SK-MEL-5 (cell line): ENCODE measurements at places on chromosomes 13 and 19.
A peak's percentile ranks its signal among the peaks of the same experiment; 100 is the strongest.

DNA sequence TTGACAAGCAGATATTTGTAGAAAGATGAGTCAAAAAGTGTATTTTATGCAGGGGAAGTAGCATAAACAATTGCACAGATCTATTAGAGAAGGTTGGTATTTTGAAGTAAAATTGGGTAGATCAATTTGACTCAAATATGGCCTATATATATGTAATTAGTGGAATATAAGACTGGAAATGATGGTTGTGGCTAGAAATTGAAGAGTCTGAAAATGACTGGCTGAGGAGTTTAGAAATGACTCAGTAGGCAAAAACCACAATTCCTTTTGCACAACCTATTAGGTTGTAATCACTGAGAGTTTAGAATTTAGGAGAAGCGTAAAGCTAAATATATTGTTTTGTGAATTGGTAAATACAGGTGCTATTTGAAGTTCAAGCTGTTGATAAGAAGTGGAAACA lies 622.6 kb upstream of the PCDH20 start:
- DNase-seq: no peak

DNA sequence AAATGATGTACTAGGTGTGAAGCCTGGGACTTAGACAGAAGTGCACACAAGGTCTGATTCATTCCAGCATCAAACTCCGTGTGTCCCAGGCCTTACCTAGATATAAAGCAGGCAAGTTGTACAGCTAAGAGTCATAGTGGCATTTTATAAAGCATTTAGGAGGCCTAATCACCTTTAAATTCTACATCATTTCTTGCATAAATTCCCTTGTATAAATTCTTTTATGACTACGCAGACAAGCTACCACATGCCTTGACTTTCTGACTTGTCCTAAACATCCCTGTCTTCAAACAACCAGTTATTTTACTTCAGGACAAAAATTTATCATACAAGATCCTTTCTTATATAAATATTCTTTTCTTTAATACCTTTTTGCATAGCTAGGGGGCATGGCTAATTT lies 22.5 kb downstream of the TMEM255B start:
- no peak for DNase-seq

GRCh38 chr19:23095418-23095817 lies 21.4 kb upstream of the ZNF730 start:
- DNase-seq: no peak

- no peak for DNase-seq
Measured at GRCh38 chr19:3801412-3802096, 15.4 kb upstream of the MATK start.

GRCh38 chr13:74162782-74163181 lies 28.6 kb upstream of the KLF12 start:
- DNase-seq: no peak

- no peak for DNase-seq
Measured at GRCh38 chr19:33287927-33288326, 14.4 kb downstream of the CEBPA start.

- DNase-seq: no peak
Measured at GRCh38 chr19:3494051-3494450, 6.4 kb downstream of the DOHH start.

GRCh38 chr19:33399081-33399744 lies 25.7 kb downstream of the CEBPG start:
- no peak for DNase-seq

- peak; percentile 56 for DNase-seq
Measured at GRCh38 chr19:18940769-18941627, at the start of gene HOMER3. HOMER3 (minus strand) TSS chr19:18941217; CDS start chr19:18938982, 2,235 bp downstream.

DNA sequence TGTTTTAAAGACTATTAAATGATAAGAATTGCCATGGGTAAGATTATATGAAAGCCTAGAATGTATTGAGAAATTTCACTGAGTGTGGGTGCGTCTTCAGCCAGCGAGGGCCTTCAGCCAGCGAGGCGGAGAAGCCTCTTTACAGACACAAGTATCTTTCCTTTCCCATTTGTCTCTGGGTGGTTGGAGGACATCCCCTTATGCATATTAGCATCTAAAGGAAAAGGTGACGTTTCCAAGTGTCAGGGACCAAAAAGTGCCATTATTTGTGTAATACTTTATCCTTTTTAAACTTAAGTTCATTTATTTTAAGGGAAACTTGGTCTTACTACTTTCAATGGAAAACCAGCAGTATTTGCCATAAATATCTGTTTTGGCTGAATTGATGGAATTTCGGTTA lies 22.2 kb downstream of the SMARCA4 start:
- no peak for DNase-seq

GRCh38 chr19:49904136-49904535 lies 7.4 kb upstream of the IL4I1 start:
- no peak for DNase-seq

DNA sequence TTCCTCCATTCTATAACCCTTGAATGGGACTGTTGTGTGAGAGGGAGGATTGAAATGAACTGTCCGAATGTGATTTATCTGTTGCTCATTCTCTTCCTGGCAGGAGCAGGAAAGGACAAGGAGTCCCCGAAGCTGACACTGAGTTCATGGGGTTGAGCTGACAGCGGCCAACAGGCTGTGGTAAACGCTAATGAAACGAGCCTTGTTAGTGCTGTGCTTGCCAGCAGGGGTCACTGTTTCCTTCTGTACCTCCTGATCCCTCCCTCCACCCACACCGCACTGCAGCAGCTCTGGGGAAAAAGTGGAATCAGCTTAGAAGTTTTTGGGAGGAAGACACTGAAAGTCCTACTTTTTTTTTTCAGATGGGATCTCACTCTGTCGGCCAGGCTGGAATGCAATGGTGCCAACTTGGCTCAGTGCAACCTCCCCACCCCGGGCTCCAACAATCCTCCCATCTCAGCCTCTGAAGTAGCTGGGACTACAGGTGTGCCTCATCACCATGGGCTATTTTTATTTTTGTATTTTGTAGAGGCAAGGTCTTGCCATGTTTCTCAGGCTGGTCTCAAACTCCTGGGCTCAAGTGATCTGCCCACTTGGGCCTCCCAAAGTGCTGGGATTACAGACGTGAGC lies 6.7 kb upstream of the ZNF761 start:
- peak; percentile 71 for DNase-seq

GRCh38 chr13:78129359-78129758 lies 210.7 kb upstream of the EDNRB start:
- DNase-seq: no peak

GRCh38 chr13:93758575-93758974 lies 532.0 kb downstream of the GPC6 start:
- DNase-seq: no peak

GRCh38 chr19:48780631-48781391 lies 25.5 kb downstream of the FGF21 start:
- DNase-seq: peak; percentile 73

- no peak for DNase-seq
Measured at GRCh38 chr13:97495678-97496077, 61.7 kb downstream of the RAP2A start.

DNA sequence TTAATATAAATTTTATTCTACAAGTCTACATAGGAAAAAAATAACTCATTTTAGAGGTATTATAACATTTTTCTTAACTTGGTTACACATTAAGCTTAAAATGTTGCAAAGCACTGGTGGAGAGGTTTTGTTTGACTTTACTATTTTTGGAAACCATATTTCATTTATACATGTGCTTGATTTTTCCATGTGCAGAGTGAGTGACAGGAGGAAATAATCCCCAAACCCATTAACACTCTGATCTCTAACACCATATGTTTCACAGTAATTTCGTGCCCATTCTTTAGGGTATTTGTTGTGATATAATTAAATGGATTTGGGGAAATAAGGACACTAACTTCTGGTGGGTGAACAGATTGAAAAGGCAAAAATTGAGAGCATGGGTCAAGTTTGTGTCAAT lies 2124.4 kb upstream of the PCDH20 start:
- no peak for DNase-seq

DNA sequence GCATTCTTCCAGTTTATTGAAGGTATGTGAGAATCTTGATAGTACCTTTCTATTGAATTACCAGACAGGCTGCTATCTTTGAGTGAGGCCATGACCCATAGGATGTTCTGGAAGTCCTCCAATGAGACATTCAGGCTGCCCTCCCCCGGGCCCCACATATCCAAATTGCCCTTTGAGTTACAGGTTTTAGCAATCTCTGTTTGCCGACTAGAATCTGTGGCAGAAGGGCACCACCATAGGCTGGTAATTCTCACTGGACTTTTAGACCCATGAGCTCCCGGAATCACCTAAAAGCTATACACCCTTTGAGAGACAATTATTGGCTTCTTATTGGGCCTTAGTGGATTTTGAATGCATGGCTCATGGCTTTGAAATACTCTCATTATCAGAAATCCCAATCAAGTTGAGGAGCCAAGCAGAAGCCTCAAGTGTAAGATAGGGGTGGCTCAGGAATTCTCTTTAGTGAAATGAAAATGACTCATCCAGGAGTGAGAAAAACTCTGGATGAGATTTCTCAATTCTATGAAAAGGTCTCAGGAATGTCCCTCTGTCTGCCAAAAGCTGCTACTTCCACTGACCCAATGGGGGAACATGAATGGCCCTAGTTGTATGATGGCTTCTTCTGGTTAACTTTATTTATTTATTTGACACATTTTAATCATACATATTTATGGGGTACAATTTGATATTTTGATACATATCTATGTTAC lies 172.1 kb upstream of the CSNK1A1L start:
- DNase-seq: no peak

DNA sequence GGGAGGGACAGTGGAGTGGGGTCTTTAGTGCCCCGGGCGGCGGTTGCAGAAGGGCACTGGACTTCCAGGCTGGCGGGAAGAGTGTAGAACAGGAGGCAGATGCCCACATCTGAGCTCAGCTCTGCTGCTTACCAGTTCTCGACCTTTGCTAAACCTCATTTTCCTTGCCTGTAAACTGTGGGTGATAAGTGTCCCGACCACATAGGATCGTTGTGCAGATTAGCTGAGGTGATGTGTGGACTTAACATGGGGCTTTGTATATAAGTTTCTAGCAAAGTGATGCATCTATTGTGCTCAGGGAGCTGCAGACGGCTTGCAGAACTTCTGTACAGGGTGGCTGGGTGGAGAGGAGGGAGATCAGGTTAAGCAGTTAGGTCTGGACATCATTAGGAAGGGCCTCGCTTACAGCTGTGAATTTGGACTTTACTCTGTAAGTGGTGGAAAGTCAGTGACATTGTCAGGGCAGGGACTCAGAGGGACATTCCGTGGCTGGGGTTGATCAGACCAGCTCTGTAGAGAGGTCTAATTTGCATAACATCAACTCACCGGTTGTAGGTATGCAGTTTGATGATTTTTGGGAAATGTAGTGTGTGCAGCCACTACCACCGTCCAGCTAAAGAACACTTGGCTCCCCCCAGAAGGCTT lies 70.0 kb downstream of the SPATA13 start:
- DNase-seq: no peak

GRCh38 chr13:53782488-53782961 lies 753.9 kb downstream of the OLFM4 start:
- DNase-seq: peak; percentile 75

GRCh38 chr19:13959962-13960862 lies 7.9 kb downstream of the DCAF15 start:
- peak; percentile 9 for DNase-seq

- no peak for DNase-seq
Measured at GRCh38 chr19:1291761-1292418, 6.2 kb downstream of the EFNA2 start.
